ENCODE measurements at places on chromosomes 6 and 20.

- DNase-seq, result no peak
These were observed 872 bp upstream of the RIMS4 start for GRCh38 chr20:44811150-44811685.

DNA sequence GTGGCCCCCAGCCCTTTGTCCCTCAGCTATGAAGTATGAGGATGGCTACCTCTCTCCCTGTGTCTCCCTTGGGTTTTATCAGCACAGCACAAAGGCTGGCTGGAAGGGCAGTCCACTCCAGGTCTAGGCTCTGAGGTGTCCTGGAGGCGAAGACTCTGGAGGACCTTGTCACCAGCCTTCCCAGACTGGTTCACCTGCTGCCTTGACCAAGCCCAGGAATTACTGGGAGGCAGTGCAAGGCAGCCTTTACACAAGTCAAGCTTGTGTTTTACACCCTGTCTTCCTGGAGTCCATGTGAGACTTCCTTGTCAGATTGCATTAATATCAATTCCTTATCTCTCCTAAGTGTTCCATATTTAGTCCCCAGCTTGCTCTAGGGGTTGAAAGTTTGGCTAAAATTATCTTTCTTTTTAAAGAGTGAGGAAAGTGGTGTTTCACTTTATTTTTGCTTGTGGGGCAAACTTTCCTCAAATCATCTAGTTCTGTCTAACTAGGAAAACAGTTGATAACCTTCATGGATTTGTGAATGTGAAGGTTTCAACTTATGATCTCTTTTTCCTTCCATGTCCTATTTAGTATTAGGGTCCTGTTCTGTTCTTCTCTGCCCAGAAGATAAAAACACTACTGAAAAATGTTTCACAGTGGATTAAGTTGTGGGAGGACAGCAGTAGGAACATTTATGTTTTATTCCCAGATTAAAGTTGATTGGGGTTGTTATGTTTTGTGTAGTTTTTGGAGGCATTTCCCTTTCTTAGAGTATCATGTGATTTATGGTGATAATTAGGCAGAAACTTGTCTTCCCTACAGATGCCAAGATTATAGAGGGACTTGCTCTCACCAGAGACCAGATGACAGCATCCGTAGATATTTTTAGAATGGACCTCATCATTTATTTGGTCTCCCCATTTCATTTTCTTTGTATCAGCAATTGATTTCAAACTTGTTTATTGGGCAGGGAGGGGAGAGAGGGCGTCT lies 114.8 kb downstream of the FOXO3 start:
- no peak for DNase-seq

- no peak for DNase-seq
These were observed 349.2 kb downstream of the TPBG start for GRCh38 chr6:82712826-82713225.

- peak; percentile 78 for DNase-seq
These were observed 287.4 kb downstream of the CD109 start for GRCh38 chr6:73983367-73983766.

- no peak for DNase-seq
These were observed 73.4 kb upstream of the FBXO30 start for GRCh38 chr6:145887969-145888368.

DNA sequence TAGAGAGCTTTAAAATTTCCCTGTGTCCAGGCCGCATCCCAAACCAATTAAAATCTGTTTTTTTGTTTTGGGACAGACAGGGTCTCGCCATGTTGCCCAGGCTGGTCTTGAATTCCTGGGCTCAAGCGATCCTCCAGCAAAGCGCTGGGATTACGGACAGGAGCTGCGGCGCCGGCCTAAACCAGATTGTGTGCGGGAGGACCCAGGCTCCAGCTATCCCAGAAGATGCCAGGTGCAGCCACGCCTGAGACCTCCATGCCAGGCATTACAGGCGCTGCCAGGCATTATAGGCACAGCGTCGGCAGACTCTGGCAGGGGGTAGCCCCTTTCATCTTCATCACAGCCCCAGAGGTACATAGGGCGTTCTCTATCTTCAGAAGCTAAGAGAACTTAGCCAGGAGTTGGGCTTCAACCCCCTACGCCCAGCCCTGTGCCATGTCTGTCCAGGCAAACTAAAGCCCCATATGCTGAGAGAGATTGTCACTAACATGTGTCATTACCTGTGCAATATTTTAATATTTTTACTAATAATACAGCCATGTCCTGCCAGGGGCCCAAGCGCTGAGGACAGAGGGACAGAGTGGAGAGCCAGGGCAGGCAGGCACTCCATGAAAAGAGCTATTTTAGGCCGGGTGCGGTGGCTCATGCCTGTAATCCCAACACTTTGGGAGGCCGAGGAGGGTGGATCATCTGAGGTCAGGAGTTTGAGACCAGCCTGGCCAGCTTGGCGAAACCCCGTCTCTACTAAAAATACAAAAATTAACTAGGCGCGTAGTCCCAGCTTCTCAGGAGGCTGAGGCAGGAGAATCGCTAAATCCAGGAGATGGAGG lies 9.8 kb upstream of the GRM4 start:
- no peak for DNase-seq

DNA sequence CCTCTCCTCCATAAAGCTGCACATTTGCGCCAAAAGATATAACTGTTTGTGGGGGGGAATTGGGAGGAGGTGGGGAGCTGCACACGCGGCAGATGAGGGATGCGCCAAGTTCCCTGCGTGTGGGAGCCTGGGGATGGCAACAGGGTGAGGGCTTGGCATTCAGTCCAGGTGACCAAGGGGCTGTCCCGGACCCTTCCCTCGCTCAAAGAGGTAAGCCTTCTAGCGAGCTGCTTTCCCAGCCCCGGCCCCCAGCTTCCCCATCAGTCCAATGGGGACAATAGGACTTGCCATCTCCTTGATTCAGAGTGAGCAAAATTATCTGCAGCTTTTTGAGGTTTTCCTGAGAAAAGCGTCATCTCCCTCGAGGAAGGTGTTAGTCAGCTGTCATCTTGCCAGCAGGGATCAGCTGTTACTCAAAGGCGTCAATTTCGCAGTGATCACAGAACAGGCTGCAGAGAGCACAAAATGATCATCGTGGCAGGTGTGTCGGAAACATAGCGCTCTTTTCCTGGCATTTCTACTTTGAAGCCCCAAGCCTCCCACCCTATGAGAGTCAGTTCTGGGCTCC lies 21.3 kb downstream of the ZNF831 start:
- DNase-seq, result no peak

DNA sequence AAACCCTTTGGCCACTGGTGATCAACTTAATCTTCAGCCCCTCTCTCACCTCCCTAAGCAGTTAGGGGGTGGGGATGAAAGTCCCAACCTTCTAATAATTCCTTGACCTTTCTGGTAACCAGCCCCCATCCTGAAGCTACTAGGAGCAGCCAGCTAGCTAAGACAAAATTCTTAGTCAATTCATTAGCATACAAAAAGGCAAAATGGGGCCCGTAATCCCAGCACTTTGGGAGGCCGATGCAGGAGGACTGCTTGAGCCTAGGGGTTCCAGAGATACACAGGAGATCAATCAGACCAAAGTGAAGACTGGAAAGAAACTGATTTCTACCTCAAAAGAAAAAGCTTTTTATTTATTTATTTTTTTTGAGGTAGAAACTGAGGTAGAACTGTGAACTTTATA lies 1.8 kb downstream of the ASCC3 start:
- DNase-seq, result no peak

- DNase-seq, result peak; percentile 25
These were observed 53.7 kb downstream of the HNF4A start for GRCh38 chr20:44409132-44409600.

GRCh38 chr20:63186528-63187316 lies 29.2 kb downstream of the YTHDF1 start:
- DNase-seq, result no peak

- DNase-seq, result no peak
These were observed 785.2 kb upstream of the FLRT3 start for GRCh38 chr20:15122613-15123012.

- DNase-seq, result no peak
These were observed 13.7 kb upstream of the RTF2 start for GRCh38 chr20:56454754-56455153.

DNA sequence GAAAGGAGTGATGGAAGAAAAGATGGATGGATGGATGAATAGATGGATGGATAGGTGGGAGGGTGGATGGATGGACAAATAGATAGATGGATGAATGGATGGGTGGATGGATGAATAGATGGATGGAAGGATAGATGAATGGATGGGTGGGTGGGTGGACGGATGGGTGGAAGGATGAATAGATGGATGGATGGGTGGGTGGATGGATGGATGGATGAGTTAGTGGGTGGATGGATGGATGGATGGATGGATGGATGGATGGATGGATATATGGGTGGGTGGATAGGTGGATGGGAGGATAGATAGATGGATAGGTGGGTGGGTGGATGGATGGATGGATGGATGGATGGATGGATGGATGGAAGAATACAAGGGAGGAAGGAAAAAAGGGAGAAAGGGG lies 82.2 kb downstream of the ATXN1 start:
- DNase-seq, result no peak

DNA sequence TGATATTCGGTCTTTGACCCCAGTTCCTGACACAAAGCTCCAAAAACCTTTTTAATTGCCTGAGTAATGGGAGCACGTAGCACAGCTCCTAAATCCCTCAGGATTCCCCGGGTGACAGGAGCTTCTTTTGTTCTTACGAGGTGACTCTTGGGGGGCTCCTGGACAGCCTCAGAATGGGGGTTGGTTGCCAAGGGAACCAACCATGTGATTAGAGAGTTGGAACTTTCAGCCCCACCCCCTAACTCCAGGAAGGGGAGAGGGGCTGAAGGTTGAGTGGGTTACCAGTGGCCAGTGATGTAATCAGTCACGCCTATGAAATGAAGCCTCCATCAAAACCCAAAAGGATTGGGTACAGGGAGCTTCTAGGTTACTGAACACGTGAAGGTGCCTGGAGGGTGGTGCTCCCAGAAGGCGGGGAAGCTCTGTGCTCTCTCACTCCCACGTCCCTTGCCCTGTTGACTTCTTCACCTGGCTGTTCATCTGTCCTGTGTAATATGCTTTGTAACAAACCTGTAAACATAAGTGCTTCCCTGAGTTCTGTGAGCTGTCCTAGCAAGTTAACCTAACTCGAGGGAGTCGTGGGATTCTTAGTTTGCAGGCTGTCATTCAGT lies 89.5 kb downstream of the CHMP4B start:
- DNase-seq, result no peak

GRCh38 chr6:94751641-94752329 lies 825.5 kb upstream of the MANEA start:
- no peak for DNase-seq

DNA sequence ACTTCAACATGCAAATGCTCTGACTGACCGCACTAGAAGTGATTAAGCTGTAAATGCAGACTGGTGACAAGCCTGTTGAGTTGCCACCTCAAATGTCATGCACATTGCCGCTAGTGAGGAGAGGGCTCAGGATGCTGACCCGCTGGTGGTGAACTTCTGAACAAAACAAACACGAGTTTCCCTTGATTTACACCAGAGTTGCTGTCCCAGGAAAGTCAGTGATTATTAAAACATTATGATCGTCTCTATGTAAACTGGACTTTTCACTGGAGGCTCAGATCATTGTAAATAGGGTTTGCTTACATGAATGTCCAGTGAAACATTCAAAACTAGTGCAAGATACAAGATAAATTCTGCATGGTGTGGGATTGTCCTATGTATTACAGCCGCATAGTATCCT lies 420.1 kb downstream of the PREX1 start:
- no peak for DNase-seq

- DNase-seq, result no peak
These were observed 92.4 kb upstream of the SHLD1 start for GRCh38 chr20:5657876-5658200.

DNA sequence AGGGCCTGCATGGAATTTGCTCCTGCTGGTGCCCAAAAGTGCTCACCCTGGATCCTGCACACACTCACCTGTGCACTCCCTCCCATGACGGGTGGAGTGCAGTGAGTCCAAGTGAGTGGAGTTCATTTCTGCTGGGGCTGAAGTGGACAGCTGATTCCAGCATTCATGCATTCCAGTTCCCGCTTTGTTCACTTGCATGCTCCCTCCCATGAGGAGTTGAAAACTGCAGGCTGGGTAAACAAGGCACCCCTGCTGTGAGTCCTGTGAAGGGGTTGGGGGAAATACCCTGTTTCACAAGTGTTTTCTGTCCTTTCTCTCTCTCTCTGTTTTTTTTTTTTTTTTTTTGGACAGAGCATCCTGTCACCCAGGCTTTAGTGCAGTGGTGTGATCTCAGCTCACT lies 454.1 kb upstream of the NOX3 start:
- no peak for DNase-seq

GRCh38 chr20:12074111-12074655 lies 156.5 kb downstream of the BTBD3 start:
- no peak for DNase-seq

DNA sequence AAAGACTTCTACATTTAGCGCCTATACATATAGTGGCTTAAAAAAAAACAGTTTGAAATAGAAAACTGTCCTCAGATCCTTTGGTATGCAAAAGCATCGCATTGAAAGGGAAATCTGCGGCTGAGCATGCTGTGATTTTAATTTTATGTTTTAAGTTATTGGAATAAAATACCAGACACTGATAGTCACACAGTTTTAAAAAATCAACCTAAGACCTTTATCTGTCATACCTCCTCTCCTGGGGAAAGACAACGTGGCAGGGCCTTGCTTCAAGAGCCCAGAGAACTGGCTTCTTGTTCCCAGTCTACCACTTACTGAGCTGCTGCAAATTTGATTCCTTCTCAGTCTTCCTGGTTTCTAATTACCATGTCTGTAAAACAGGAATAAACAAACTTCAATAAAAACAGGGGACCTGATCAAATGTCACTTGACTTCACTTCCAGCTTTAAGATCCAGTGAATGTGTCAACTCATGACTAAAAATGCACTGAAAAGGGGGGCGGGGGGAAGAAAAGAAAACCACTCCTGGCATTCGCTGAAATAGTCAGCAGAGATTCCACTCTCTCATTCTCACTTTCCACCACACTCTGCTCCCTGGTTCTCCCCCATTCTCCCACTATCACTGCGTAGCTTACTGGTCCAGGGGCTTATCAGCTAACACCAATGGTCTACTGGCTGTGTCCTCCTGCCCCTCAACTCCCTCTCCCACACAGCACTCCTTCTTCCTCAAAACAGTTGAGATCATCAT lies 494.7 kb upstream of the MARCKS start:
- DNase-seq, result no peak

DNA sequence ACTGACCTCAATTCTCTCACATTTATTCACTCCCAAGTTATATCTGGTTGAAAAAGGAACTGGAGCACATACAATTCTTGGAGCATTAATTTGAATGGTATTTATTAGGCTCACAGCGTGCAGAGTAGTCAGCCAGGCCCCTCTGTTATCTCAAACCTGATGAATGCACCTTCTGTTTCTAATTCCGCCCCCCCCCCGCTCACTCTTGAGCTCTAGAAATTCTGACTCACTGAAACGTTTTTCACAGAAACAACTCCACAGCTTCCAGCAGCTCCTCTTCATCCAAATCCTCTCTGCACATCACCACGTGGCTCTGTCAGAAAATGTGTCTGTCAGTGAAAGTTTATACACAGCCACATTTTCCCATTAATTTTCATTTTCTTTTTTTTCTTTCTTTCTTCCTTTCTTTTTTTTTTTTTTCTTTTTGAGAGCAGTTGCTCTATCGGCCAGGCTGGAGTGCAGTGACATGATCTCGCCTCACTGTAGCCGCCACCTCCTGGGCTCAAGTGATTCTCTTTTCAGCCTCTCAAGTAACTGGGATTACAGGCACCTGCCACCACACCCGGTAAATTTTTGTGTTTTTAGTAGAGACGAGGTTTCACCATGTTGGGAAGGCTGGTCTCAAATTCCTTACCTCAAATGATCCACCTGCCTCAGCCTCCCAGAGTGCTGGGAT lies 109.4 kb downstream of the TBXT start:
- peak; percentile 35 for DNase-seq
